Femur (tissue), 1 donor: ENCODE measurements at places on chromosomes 5 and 9.
A peak's percentile ranks its signal among the peaks of the same experiment; 100 is the strongest.

- DNase-seq, result no peak
These were observed 32.1 kb downstream of the PDGFRB start for GRCh38 chr5:150123542-150123941.

- peak; percentile 86 for DNase-seq
These were observed 15.3 kb downstream of the C9orf152 start for GRCh38 chr9:110192531-110193261.

GRCh38 chr9:131625790-131626670 lies 80.7 kb downstream of the PRRT1B start:
- no peak for DNase-seq

DNA sequence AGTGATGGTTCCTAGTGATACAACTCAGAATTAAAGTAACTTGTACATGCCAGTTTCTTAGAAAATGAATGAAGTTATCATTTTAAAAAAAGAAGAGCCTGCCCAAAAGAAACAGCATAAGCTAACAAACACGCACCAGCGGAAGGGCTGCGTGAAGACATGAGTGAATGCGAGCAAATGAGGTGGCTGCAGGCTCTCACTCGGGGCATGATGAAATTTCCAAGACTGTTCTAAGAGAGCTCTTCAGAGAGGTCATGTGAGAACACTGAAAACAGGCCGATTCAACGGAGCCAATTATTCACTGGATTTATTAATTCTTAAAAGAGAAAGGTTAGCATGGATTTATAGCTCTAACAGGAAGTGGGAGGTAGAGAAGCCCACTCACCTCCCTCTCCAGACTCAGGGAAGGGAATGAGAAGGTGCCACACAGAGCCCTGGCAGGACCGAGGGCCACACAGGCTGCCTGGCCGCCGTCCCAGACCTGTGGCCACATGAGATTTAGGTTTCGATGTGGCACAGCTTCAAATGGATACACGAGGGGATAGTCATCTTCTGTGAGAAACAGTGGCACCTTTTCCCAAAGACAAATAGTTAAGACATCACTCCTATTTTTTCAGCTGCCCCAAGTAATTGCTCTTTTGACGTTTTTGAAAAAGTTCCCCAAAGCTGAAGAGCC lies 55.5 kb downstream of the HABP4 start:
- no peak for DNase-seq

GRCh38 chr5:173094012-173094661 lies 38.0 kb downstream of the CREBRF start:
- DNase-seq, result no peak

DNA sequence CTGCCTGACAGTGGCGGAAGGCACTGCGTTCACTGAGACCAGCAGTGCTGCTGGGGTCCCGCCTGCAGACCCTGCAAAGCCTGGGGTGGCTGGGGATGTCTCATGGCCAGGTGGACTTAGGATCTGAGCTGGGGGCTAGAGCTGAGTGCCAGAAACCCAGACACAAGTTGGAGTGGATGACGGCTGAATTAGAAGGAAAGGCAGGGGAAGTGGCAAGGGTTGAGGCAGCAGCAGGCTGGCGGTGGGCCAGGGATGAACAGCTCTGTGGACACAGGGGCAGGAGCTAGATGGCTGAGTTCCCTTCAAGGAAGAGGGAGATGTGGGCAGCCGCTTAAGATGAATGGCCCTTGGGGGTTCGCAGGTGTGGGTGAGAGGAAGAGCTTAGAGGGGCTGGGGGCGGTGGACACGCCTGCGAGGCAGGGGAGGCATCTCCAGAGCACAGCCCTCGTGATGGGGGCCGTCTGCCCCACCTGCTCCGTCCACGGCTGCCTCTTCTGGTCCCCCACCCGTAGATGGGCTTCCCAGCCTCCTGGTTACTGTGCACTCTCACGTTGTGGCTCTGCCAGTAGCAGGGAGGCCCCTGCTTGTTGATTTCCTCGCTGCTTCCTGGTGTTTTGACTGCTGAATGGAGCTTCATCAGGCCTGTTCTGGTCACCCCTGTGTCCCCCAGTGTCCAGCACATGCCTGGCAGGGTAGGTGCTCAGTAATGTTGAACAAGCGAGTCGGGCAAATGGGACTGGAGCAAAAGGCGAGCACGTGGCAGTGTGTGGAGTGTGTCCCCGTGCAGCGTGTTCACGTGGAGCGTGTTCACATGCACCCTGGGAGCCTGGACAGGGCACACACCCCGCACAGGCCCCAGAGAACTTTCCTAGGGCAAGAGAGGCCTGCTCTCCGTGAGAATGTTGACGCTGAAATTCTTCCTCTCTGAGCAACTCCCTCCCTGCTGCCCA lies 168.2 kb downstream of the CACNA1B start:
- DNase-seq, result no peak

GRCh38 chr5:108730617-108731340 lies 16.9 kb upstream of the FER start:
- DNase-seq, result no peak
